Natural killer cell (primary cell): ENCODE measurements at places on chromosomes 2 and 18. TPM values are rescaled to one million over a fixed set of nuclear protein-coding genes. Genes with fewer than 3 reads are reported as not detected.

The ABCG5 gene
- not detected for total RNA-seq

The ING5 gene
- 25.6 TPM for total RNA-seq

The PROKR1 gene
- not detected for total RNA-seq

The INO80D gene
- 64.7 TPM for total RNA-seq

The PUM2 gene
- total RNA-seq = 157 TPM

The C2orf80 gene
- not detected for total RNA-seq

DNA sequence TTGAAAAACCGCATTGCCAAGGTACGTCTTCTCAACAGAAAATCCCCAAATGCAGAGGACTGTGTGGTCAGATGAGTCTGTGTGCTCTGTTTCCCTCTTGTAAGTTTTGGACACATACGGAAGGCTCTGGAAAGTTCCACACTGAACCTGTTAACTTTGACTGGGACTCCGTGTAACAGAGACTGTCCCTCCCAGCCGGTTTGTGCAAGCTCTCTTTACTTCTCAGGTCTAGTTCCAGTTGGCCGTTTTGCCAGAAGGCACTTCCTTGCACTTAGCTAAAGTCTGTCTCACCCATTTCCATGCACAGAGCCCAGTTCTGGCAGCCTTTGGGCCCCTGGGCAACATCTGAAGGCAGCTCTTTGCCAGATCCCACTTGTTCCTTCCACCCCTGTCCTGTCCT is 22.0 kb downstream of the EFHD1 start:
- no peak for DNase-seq
- no peak overlapping the region for H3K4me3 ChIP-seq
- H3K36me3 ChIP-seq = no peaks in the 10 kb centered on the region
- no peaks in the 10 kb centered on the region for H3K4me1 ChIP-seq

GRCh38 chr18:79335833-79336360 is 59.8 kb upstream of the NFATC1 start:
- no peak for DNase-seq
- no peaks in the 10 kb centered on the region for H3K27me3 ChIP-seq
- no peak overlapping the region for H3K27ac ChIP-seq
- H3K4me3 ChIP-seq = no peak overlapping the region

GRCh38 chr2:205675861-205676516 is 6.3 kb upstream of the NRP2 start:
- no peak for DNase-seq
- H3K27me3 ChIP-seq = peaks cover 7% of the 10 kb centered on the region
- H3K4me1 ChIP-seq = no peaks in the 10 kb centered on the region
- H3K27ac ChIP-seq = no peak overlapping the region
- no peak overlapping the region for H3K4me3 ChIP-seq

DNA sequence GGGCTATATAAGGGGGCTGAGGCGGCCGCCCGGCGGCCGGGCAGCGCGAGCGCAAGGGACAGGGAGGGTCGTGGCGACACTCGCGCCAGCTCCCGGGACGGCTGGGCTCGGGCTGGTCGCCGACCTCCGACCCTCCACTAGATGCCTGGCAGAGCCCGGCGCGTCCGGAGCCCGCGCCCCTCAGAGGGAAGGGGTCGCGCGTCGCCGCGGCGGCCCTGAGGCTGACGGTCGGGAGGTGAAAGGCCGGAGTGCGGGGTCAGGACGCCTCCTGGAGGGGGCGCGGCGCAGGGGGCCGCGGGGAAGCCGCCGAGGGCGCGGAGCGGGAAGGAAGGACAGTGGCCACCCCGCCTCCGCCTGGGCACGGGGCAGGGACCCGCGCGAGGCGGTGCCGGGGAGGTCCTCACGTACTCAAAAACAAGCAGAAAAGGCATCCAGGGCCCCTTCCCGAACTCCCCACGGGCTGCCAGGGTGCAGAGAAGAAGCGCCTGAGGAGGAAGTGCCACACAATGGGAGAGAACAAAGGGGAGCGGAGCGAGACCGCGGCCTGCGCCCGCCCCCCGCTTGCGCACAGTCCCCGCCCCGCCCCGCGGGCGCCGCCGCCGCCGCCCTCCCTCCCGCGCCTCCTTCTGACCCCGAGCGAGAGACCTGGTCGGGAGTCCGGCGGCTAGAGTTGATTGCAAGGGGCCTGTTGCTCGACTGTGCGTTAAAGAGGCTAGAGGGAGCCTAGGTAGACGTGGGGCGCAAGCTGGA is 776 bp upstream of the KLF7 start:
- H3K27me3 ChIP-seq = no peaks in the 10 kb centered on the region
- peak overlapping the region; percentile 46 for H3K4me3 ChIP-seq
- peak overlapping the region; percentile 95 for H3K27ac ChIP-seq
- H3K4me1 ChIP-seq = peaks cover 18% of the 10 kb centered on the region
- H3K36me3 ChIP-seq = no peaks in the 10 kb centered on the region
- peak; percentile 82 for DNase-seq

- DNase-seq = no peak
- H3K27me3 ChIP-seq = no peaks in the 10 kb centered on the region
- H3K4me1 ChIP-seq = peaks cover 36% of the 10 kb centered on the region
- no peak overlapping the region for H3K27ac ChIP-seq
- no peak overlapping the region for H3K4me3 ChIP-seq
Measured at GRCh38 chr18:12906773-12907172, 22.7 kb upstream of the PTPN2 start.

DNA sequence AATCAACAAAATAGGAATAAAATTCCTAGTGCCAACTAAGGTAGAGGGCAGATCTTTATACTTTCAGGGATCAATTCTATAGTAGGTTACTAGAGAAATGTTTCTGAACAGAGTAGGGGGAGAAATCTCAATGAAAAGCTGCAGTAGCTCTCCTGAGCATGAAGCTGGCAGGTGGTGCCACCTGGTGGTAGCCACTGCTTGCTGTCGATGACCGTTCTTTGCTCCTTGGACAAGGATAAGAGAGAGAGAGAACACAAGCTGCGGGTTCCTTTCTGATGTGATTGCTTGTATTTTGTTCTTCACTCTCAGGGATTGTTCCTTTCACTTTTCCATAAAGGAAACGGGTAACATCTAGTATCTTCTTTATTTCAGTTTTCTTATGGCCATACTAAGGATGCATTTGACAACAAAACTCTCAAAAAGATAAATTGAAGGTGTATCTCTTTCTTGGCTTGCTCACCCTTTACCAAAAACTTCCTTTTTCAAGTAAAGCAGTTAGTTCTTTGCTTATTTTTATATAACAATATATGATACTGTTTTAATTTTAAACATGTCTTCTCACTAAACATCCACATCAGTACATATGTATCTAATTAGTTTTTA is 18.6 kb upstream of the MRPL19 start:
- no peak overlapping the region for H3K27ac ChIP-seq
- H3K27me3 ChIP-seq = peaks cover 2% of the 10 kb centered on the region
- H3K4me3 ChIP-seq = no peak overlapping the region
- no peaks in the 10 kb centered on the region for H3K4me1 ChIP-seq
- H3K36me3 ChIP-seq = no peaks in the 10 kb centered on the region
- peak; percentile 71 for DNase-seq
